HCEC 1CT (cell line): ENCODE measurements at places on chromosomes 16 and 17.

- DNase-seq, result no peak
These were observed 37.6 kb downstream of the HS3ST4 start for GRCh38 chr16:25729188-25729915.

DNA sequence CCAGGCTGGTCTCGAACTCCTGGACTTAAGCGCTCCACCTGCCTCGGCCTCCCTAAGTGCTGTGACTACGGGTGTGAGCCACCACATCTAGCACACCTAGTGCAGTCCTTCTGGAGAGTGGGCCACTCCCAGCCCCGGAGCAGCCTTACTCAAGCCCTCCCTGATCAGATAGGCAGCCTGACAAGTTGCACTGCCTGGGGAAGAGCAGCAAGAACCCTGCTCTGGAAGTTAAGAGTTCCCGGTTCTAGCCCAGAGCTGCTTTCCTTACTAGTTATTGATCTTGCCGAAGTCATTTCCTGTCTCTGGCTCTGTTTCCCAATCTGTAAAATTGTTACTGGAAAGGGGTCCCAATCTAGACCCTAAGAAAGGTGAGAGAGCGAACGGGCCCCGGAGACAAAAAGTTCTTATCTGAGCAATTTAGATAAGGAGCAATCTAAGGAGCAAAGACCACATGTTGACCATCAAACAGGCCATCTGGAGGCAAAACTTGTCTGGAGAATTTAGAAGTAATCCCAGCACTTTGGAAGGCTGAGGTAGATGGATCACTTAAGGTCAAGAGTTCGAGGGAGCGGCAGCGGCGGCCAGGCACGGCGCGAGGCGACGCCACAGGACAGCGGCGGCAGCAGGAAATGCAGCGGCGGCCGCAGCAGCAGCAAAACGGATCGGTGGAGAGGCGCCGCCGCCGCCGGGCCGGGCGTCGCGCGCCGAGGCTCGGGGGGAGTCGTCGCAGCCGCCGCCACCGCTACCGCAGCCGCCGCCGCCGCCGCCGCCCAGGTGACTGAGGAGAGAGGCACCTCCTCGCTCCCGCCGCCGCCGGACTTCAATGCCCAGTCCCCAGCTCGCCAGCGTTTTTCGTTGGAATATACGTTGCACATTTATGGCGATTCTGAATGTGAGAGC is 4.3 kb upstream of the NAGLU start:
- peak; percentile 66 for DNase-seq

DNA sequence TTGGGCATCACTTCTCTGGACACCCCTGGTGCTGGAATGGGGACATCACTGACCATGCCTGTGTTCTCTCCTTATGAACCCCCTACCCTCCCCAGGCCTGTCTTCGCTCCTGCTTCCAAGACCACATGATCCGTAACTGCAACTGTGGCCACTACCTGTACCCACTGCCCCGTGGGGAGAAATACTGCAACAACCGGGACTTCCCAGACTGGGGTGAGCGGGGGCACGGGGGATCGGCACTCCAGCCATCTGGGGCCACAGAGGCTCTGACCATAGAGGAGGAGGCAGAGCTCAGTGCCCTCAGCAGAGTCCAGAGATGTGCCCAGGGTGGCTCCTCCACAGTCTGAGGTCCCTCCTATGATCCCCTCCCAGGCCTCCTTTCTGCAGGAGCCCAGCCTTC is 73.5 kb downstream of the SCNN1B start:
- no peak for DNase-seq

- DNase-seq, result no peak
These were observed 39.8 kb downstream of the KSR1 start for GRCh38 chr17:27496005-27496404.

GRCh38 chr17:32992321-32993033 is 830 bp downstream of the SPACA3 start:
- no peak for DNase-seq

GRCh38 chr17:77145224-77145611 is 4.4 kb downstream of the SEC14L1 start:
- no peak for DNase-seq

DNA sequence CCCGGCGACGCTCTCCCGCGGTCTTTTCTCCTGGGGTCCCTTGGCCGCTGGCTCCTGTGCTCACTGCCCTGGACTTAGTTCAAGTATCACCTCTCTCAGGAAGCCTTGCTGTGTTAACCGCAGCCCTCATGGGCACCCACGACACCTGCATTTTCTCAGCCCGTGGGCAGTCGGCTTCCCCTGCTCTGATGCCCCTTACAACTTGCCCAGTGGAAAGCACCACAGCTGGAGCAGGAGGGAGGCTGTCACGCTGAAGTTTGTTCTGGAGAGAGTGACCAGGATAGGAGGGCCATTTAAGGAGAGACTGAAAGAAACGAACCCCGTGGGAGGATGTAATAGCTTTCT is 395 bp downstream of the STXBP4 start:
- peak; percentile 18 for DNase-seq

GRCh38 chr17:75152922-75153779 is 1.2 kb downstream of the JPT1 start:
- peak; percentile 35 for DNase-seq

DNA sequence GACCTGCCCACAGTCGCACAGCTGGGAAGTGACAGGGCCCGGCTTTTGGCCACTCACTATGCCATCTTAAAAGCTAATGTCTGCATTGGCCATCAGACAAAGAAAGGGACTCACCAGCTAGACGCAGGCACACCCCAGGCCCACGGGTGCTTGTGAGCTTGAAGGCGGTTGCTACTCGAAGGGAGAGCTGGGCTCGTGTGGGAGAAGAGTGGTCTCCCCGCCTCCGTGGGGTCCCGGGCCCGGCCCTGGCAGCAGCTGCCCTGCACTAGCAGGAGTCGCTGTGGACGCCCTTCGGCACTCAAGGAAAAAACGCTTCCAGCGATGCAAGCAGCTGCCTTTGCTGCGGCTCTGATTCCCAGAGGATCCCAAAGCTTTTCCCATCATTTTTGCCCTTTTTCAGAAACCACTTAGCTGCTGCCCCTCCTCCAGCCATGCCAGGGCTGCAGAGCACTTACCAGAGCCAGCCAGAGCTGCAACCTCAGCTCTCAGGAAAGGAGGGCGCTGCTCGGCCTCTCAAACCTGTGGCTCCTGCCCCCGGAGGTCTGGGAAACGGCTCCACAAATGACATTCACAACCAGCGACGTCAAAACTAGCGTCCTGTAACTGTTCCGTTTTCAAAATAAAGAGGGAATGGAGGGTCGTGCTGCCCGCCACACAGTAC is 12.3 kb downstream of the TRPV1 start:
- no peak for DNase-seq
